ENCODE measurements at places on chromosomes 2 and 18.

- peak; percentile 50 for DNase-seq
These were observed 107.3 kb downstream of the CABYR start for GRCh38 chr18:24246143-24246542.

DNA sequence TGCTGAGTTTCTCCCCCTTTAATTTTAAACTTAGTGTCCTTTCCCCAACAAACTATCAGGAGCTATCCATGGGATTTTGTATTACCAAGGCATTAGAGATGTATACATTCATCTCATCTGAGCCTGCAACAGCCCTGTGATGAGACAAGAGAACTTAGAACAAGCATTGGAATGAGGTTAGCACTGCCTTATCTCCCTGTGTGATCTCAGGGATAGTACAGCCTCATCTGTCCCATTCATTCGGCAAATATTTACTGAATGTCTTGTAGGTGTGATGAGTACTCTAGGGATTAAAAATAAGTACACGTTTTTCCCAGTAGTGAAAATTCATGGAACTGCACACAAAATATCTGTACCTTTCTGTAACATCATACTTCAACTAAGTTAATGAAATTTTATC, 45.6 kb downstream of the PAIP2B start:
- no peak for DNase-seq

- no peak for DNase-seq
These were observed 155.0 kb downstream of the EIPR1 start for GRCh38 chr2:3222636-3223035.

GRCh38 chr18:54700580-54700979, 109.5 kb downstream of the DYNAP start:
- DNase-seq, result no peak

DNA sequence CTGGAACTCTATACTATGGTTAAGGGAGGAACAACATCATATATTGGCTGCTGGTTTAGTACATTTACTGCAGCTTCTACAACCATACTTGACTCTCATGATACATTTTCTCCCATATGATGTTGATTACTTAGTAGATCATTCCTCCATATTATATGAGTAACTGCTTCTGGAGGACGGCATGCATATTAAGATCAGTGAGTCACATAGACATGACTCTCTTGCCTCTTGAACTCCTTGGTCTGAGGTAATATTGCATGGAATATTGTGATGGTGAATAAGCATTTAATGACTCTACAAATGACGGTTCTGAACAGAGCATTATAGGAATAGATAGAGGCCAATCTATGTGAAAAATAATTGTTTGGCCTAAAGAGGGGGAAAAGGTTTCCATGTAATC, 418.8 kb upstream of the SPHKAP start:
- no peak for DNase-seq

GRCh38 chr2:169090133-169090820, 20.9 kb downstream of the DHRS9 start:
- DNase-seq, result peak; percentile 68
